ENCODE measurements at places on chromosomes 3 and 15.

DNA sequence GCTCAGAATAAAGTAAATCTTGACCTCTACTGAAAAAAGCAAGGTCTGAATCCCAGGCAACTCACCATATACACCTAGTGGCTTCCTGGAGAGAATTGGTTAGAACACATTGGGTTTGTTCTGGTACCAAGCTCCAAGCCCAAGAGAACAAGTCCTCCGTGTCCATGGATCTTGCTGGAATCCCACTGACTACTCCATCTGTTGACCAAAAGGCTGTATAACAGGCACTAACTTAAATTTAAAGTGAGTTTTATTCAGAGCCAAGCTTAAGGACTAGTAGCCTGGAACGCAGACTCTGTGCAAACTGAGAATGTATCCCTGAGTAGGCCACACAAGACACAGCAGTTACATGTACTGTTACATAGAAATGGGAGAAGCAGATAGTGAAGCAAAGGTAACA, 342.1 kb upstream of the LRRC3B start:
- no peak for DNase-seq

DNA sequence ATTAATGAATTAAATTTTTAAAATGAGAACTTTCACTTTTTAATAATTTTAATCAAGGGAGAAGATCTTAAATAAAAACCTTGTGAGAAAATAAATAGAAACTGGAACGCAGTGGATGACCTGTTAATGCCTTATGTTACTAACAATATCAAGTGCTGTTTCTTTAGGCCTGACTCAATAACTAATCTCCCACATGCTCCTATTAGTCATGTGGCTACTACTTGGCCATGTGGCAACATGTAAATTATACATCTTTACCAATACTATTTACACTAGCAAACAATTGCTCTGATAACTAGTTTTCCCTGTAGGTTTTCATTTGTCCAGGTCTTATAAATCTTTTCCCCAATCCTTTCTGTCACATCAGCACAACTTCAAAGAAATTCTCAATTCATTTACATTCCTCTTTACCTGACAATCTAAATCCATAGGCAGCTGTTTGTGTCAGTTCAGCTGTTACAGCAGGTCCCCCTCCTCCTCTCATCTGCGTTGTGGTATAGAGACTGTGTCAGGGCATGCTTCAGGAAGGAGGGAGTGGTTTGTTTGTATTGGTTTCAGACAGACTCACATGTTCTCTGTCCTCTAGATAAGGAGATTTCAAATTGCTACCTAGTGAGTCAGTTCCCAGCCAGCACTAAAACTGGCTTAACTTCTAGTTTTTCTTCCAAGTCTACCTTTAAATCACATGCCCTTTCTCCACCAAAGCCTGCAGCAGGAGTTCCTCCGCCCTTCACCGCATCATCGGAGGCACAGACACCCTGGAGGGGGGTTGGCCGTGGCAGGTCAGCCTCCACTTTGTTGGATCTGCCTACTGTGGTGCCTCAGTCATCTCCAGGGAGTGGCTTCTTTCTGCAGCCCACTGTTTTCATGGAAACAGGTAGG, 11.3 kb upstream of the C3orf52 start:
- no peak for DNase-seq

DNA sequence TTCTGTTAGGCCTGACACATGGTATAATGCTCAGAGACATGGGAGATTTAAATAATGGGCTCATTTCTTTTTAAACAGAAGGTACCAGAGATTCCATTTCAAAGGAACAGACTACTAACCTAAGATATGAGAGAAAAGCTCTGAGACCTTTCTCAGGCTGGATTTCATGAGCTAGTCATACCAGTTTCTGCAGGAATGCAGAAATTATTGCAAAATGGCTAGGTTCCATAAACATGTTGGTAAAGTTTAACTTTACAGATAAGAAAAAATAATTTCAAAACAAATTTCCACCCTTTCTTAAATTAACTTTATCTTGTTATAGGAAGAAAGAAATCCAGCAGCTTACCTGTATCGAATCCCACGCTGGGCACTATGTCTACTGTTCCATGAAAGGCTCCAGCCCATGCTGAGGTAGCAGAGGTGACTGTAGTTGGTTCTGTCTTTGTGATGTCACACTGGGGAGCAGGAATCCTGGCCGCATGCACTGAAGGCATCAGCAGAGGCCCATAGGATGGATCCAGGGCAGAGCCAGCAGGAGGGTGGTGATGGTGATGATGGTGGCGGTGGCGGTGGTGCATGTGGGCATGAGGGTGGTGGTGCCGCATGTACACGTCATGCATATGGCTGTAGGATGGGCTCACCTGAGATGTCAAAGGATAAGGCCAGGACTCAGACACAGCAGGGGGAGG, 22.6 kb downstream of the VGLL3 start:
- DNase-seq, result no peak

DNA sequence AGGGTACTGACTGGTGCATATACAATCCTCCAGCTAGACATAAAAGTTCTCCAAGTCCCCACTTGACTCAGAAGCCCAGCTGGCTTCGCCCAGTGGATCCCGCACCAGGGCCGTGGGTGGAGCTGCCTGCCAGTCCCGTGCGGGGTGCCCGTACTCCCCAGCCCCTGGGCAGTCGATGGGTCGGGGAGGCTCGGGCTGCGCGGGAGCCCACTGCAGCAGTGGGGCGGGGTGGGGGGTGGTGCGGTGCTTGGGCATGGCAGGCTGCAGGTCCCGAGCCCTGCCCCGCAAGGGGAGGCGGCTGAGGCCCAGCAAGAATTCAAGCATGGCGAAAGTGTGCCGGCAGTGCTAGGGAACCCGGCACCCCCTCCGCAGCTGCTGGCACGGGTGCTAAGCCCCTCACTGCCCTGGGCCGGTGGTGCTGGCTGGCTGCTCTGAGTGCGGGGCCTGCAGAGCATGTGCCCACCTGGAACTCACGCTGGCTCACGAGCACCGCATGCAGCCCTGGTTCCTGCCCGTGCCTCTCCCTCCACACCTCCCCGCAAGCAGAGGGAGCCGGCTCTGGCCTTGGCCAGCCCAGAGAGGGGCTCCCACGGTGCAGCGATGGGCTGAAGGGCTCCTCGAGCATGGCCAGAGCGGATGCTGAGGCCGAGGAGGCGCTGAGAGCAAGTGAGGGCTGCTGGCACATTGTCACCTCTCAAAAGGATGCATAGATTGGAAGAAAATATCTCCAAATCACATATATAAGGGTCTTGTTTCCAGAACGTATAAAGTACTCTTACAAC, 68.3 kb upstream of the PIK3R4 start:
- DNase-seq, result no peak

DNA sequence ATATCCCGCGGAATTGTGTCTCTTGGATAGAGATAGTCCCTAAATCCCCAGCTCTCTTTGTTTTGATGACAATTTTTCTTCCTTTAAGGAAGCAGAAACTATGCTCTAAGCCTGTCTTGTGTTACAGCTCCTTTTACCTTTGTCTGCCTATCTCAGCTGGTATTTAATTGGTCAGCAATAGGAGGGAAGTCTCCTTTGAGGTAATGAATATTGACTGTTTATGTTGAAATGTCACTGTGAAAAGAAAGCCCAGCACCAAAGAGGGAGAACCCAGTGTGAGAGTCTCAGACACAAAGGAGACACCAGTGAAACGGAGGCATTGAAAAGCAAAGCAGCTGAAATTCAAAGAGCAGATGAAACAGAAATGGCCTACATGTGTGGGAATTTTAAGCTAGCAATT, 372.6 kb downstream of the NR2F2 start:
- no peak for DNase-seq

GRCh38 chr15:62075595-62076277, 9.0 kb downstream of the C2CD4A start:
- DNase-seq, result no peak

- no peak for DNase-seq
Measured at GRCh38 chr3:165751637-165752036, 85.6 kb downstream of the BCHE start.

- no peak for DNase-seq
Measured at GRCh38 chr3:176579711-176580185, 617.5 kb downstream of the TBL1XR1 start.

GRCh38 chr3:98884675-98885371, 16.7 kb downstream of the DCBLD2 start:
- DNase-seq, result no peak

DNA sequence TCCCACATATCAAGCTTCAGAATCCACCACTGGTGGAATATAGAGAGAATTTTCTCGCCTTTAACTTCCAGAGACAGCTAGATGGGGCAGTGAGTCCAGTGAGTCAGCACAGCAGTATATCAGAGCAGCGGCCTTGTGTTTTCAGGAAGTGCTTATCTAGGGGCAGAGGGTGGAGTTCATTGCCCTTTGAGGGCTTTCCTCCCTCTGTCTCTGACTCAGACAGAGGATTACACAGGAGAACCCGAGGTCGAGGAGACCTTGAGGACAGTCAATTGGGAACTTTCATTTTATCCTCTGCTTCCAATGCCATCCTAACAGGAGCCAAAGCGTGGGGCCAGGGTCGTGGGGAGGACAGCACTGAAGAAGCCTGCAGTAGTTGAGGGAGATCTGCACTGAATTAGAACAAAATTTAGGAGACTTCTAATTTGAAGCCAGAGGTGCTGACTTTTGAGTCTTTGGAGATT, 109.6 kb upstream of the UMPS start:
- DNase-seq, result peak; percentile 87

DNA sequence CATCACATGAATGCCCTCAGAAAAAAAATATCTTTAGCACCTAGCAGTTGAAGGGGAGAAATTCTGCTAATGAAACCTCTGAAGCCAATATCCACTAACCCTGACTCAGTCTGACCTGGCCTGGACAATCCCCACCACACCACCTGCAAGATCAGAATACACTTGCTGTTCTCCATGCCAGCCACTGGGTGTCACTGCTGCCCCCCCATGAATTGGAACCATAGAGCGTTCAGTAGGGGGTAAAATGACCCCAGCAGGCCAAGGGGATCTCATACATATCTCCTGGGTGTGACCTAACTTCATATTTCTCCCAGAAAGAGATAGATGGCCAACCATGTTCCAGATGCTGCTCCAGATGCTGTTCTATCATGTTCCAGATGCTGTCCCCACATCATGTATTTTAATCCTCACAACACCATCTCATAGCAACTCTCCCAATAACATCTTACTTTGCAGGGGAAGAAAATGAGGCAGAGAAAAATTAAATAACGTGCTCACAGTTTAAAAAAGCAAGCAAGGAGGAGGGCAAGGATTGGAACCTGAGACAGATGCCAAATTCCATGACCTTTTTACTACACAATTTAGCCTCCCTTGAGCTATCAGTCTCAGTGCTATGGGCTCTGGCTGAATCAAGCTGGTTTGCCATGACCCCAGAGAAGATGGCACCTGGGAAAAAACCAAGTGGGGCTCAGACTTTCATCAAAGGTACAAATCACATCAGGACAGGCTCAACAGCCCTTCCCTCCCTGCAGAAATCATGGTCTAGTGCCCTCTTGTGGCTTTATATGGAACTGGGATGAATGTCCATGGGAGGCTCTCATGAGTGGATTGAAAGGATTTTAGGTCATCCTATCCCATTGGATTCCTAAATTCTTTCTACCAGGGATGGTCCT, 12.4 kb downstream of the NTRK3 start:
- DNase-seq, result peak; percentile 38

DNA sequence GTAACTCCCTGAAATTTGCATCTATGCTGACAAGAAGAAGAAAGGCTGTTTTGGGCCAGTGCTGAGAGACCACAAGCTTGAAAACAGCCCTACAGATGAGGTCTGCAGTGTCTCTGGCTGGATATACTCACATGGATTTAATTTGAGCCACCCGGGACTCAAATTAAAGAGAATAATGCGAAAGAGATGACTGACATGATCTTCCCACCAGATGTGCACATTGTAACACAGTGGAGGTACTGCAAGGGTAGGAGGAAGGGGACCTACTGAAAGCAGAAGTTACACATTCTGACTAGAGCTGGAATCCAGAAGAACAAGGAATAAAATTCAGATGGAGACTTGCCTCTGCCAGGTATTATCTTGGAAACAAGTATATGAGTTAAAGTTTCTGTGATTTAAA, 728.3 kb upstream of the SGO1 start:
- no peak for DNase-seq

DNA sequence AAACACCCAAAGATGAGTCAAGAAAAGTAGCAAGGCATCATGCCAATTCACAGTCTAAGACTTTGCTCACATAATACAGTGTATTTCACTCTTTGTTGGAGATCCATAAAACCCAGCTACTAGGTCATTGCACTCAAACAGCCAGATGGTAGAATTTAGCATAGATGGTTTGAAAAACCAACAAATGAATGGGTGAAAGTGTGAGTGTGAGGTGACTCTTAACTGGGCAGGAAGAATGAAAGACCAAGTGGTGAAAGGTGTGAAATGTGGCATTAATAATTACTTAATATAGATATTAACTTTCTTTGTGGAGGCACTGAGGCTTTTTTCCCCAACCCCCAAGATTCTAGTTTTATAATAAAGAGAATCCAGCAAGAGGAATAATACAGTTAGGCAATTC, 159.5 kb downstream of the SQOR start:
- no peak for DNase-seq

GRCh38 chr15:29690765-29691475, 131.3 kb downstream of the TJP1 start:
- no peak for DNase-seq

- DNase-seq, result peak; percentile 78
Measured at GRCh38 chr3:31522152-31522551, 10.6 kb upstream of the STT3B start.

DNA sequence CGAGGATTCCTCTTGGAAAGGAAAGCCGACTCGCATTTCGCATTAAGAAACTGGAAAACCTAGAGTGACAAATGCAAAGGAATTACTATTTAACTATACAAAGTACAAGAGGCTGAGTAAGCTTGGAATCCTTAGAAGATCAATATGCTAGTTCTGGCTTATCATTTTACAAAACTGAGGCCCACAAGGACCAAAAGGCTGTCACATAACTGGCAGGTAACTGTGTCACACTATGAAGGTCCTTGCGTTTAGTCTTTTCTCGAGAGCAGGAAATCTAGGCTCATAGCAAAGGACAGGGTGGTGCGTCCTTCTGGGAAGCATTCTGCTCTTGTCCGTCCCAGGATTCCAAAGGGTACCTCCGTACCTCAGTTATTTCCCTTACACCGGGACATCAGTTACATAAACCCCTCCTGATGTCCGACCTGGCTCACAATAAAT, 629 bp downstream of the RPL24 start:
- no peak for DNase-seq

GRCh38 chr3:175149675-175150074, 290.5 kb downstream of the NAALADL2 start:
- no peak for DNase-seq

DNA sequence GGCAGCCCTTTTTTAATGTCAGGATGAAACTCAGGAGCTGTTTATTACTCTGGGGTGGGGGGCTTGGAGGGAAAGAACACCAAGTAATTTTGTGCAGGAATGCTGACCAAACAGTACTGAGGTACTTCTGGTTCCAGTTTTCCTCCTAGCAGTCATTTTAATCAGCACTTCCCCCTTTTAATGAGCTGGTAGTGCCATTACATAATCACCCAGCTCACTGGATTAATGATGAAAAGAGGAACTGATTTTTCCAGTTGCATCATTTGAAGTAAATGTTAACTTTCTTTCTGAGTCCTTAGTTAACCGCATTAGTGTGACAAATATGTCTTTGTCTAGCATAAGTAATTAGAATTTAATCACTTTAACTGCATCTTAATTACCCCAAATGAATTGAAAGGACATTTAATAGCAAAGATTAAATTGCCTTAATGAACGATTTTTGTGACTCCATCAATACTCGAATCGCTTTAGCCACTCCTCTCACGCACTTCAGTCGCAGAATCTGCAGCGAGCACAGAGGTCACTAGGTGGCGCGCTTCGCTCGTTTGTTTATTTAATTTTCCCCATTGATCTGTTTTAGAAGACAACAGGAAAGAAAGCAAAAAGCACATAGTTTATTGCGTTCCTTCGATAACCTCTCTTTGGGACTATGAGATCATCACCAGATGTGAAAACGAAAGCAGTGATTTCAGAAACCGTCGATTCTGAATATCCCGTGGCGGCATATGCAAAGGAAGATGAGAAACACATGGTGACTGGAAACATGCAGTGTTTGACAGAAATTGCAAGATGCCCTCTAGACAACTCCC, 9.8 kb downstream of the ONECUT1 start:
- peak; percentile 89 for DNase-seq

Data from suppressor macrophage (primary cell).